ENCODE measurements at places on chromosomes 4 and X. TPM values are rescaled to one million over a fixed set of nuclear protein-coding genes. Genes with fewer than 3 reads are reported as not detected.

- no peak for DNase-seq
Measured at GRCh38 chr4:73718375-73719373, 21.7 kb upstream of the CXCL8 start.

The IDS gene
- polyA plus RNA-seq = 37.8 TPM

DNA sequence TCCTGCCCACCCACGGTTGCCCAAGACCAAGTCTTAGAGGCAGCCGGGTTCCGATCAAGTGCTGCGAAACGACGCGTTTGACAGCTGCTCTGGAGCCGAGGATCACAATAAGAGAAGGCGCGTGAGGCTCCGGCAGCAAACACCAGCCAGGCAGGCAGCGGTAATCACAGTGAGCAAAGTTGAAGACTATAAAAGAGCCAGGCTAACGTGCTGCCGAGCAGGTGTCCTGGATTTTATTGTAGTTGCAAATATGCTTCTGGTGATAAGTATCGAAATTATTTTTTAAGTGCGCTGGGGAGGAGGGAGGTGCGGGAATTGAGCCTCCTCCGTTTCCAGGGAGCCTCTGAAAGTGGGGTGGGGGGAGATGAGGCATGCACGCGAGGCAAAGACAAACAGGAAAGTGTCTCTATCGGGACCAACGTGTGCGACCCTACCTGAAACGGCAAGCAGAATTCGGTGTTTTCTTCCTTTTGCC is 590 bp downstream of the GABRA2 start:
- no peak for DNase-seq

The IL2 gene
- polyA plus RNA-seq = not detected

- DNase-seq = no peak
Measured at GRCh38 chr4:141768954-141769353, 132.6 kb downstream of the IL15 start.

The CXCR3 gene
- 0.27 TPM for polyA plus RNA-seq

The SPATA4 gene
- 1.5 TPM for polyA plus RNA-seq
